NCI-H446 (cell line): ENCODE measurements at places on chromosomes 3 and 15.

DNA sequence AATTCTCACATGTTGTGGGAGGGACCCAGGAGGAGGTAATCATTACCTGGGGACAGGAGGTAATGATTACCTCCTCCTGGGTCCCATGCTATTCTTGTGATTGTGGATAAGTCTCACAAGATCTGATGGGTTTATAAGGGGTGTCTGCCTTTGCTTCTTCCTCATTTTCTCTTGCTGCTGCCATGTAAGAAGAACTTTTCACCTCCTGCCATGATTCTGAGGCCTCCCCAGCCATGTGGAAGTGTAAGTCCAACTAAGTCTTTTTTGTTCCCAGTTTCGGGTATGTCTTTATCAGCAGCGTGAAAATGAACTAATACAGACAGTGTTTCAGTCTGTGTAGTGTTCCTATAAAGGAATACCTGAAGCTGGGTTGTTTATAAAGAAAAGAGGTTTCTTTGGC lies 13.1 kb upstream of the KCTD6 start:
- DNase-seq, result no peak

DNA sequence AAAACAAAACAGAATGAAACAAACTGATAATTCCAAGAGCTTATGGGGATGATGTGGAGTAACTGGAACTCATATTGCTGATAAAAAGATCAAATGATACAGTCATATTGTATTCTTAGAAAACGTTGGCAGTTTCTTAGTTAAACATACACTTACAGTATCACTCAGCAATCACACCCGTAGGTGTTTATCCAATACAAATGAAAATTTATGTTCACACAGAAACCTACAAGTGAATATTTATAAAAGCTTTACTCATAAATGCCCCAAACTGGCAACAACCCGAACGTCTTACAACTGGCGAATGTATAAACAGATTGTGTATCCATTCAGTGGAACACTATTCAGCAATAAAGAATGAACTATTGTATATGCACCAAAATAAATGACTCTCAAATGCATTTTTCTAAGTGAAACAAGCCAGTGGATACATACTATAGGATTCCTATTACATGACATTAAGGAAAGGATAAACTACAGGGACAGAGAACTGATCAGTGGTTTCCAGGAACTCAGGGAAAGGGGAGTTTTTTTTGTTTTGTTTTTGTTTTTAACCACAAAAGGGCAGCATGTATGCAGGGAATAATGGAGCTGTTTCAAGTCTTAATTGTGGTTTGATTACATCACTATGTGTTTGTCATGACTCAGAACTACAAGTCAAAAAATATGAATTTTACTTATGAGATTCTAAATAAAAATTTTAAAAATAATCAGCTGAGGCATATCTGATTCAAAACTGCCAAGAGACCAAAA lies 71.8 kb upstream of the NDUFB4 start:
- no peak for DNase-seq

DNA sequence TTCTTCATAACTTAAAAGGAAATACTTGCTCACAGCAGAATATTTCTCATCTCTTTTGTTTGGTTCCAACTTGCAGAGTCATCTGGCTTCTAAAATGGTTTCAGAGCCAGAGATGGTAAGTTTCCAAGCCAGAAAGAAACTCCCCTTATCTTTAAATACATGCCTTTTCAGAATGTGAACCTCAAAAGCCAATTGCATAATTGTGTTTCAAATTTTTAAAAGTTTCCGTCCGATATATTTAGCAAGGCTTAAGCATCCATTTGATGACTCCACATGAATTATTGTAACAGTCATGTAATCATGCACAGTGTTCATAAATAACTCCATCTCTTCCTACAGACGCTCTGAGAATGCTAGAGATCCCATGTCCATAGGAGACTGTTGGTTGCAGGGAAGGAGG lies 40.6 kb upstream of the C3orf80 start:
- DNase-seq, result no peak

GRCh38 chr3:131110087-131110486 lies 83.4 kb downstream of the NEK11 start:
- DNase-seq, result no peak

DNA sequence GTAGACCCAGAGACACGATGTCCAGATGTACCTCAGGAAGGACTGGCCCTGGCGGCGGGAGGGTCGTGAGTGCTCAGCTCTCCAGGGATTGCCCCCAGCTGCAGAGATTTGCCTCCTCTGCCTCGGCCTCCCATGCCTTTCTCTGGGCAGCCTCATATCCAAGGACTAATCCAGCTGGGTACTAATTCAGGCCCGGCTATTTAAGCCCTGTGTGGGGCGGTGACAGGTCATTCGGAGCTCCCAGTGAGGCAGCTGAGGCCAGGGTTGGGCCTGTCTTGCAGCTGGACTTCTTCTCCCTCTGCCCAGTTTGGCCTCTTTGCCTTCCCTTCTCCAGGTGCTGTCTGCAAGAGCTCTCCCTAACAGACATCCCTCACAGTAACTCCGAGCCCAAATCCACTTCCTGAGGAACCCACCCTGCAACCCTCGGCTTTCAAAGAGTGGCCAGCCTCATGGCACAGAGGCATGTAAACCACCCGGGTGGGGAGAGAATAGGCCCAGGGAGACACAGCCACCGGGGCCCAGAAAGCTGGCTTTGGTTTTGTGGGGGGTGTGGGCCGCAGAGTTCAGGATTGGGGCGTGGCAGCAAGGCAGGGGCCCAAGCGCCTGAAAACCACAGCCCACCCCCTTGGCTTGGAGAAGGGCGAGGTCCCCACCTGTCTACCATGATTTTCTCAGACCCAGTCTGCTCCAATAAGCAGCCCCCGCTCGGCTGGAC lies 85.8 kb downstream of the PPCDC start:
- DNase-seq, result no peak

DNA sequence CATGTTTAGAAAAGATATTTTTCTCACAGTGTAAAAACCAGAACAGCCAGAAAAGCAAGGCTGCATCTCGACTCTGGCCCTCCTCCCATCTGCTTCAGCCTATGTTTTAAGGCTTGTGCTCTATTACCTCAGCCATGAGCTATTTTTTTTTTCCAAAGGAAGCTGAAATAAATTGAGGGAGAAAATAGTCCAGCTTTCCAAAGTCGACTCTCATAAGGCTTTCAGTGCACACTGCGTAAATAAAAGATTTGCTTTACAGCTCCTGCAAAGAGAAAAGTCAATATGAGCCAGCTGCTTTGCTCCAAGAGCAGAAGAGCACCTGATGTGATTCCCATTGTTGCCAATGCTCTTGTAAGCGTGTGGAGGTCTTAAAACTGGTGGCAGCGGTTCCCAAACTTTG lies 26.7 kb downstream of the SCG3 start:
- no peak for DNase-seq

DNA sequence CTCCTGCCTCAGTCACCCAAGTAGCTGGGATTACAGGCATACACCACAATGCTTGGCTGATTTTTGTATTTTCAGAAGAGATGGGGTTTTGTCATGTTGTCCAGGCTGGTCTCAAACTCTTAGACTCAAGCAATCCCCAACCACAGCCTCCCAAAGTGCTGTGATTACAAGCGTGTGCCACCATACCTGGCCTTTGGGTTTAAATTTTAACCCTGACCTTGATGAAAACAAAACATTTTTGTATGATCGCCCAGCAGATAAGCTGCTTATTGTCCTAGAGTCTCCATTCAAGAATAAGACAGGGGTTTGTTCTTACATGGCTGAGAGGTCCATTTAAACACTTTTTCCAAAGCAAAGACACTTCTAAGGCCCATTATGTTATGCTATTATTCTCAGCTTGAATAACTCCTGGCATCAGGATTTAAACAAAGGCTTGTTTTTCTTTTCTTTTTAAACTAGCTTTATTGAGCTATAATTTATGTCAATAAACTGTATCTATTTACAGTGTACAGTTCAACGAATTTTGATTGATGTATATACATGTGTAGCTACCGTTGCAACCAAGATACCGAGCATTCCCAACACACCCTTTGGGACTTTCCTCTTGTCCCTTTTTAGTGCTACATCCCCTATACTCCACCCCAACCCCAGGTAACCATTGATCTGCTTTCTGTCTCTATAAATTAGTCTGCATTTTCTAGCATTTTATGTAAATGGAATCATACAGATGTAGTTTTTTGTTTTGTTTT lies 1.4 kb upstream of the MUC13 start:
- DNase-seq, result no peak

GRCh38 chr3:59072681-59073080 lies 22.9 kb upstream of the CFAP20DC start:
- DNase-seq, result no peak

- no peak for DNase-seq
Measured at GRCh38 chr3:12659316-12660015, 4.5 kb downstream of the RAF1 start.

DNA sequence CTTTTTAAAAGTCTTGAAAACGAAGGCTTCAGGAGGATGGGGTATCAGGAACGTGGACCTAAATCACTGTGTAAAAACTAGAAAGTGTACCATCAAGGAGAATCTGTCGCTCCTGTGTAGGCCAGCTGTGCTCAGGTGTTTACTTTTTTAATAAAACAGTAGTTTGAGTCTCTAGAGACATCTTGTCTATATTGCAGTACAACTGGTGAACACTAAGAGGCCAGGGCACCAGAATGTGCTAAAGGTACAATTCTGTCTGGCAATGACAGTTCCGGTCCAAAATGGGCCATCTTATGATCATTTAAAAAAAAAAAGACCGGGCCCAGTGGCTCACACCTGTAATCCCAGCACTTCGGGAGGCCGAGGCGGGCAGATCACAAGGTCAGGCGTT lies 61.8 kb upstream of the MCF2L2 start:
- no peak for DNase-seq

GRCh38 chr3:151501171-151501922 lies 40.5 kb upstream of the IGSF10 start:
- DNase-seq, result no peak

DNA sequence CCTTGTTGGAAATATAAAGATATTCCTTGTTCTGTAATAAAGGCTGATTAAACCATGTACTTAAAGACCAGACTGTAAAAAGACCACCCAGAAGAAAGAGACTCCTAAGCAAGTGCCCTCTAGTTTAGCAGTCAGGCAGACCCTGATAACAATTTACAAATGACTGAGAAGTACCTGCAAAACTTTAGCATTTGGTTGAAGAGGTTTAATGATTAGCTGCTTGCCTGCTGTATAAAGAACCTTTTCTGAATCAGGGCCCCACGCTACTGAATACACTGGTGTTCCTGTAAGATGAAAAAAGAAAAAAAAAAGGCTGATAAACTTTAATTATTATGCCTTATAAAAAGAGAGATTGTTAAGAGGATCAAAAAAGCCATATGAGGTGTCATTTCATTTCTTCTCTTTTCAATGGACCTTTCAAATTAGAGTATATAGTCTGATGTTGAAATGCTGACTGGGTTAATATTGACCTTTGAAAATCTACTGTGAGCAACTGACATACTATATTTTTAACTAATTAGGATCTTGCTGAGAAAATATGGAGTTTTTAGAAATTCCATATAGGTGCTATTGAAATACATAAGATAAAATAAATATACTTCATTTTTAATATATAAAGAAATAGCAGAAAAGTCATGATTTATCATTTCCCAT lies 33.0 kb downstream of the IFT80 start:
- DNase-seq, result no peak

- DNase-seq, result peak; percentile 38
Measured at GRCh38 chr3:16399473-16399872, 114.0 kb downstream of the RFTN1 start.

- no peak for DNase-seq
Measured at GRCh38 chr3:36957063-36957462, 12.2 kb upstream of the TRANK1 start.
